ENCODE measurements at places on chromosomes 4 and X. TPM values are rescaled to one million over a fixed set of nuclear protein-coding genes. Genes with fewer than 3 reads are reported as not detected.

DNA sequence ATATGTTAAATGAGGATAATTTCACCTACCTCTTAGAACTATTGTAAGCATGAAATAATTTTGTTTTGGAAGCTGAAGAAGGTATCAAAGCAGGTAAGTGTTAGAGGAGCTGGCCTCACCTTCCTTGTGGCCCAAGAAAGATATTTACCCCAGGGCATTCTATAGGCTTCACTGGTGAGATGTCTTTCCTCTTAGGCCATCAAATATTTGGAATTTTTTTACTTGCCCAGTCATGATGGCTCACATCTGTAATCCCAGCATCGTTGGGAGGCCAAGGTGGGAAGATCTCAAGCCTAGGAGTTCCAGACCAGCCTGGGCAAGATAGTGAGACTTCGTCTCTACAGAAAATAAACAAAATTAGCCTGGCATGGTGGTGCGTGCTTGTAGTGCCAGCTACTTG, 6.1 kb upstream of the SMS start:
- no peak for DNase-seq

- DNase-seq = no peak
Observed at GRCh38 chr4:7361280-7361895, 73.3 kb downstream of the PSAPL1 start.

DNA sequence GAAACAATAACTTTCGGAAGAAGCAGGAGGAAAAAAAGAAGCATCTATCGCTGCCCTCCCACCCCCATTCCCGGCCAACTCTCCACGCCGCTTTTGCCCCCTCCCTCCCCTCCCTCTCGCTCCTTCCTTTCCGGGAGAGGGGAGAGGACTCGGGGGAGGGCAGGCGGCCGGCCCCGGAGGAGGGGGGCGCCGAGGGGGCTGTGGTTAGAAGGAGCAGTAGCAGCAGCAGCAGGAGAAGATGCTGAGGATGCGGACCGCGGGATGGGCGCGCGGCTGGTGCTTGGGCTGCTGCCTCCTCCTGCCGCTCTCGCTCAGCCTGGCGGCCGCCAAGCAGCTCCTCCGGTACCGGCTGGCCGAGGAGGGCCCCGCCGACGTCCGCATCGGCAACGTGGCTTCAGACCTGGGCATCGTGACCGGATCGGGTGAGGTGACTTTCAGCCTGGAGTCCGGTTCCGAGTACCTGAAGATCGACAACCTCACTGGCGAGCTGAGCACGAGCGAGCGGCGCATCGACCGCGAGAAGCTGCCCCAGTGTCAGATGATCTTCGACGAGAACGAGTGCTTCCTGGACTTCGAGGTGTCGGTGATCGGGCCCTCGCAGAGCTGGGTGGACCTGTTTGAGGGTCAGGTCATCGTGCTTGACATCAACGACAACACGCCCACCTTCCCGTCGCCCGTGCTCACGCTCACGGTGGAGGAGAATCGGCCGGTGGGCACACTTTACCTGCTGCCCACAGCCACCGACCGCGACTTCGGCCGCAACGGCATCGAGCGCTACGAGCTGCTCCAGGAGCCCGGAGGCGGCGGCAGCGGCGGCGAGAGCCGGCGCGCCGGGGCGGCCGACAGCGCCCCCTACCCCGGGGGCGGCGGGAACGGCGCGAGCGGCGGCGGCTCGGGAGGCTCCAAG, 1.3 kb downstream of the PCDH7 start:
- DNase-seq = no peak

The XAGE2 gene
- not detected for total RNA-seq

The RCHY1 gene
- total RNA-seq = 14.1 TPM

GRCh38 chrX:151879856-151880255, 32.8 kb upstream of the MAGEA4 start:
- no peak for DNase-seq

The HSFX2 gene
- total RNA-seq = 0.28 TPM

GRCh38 chr4:163473576-163473975, at the start of gene TKTL2:
Gene TKTL2 (minus strand): TSS chr4:163473754. CDS start chr4:163473734, 20 bp downstream.
- no peak for DNase-seq

The NHS gene
- total RNA-seq = 1.7 TPM

- DNase-seq = no peak
Observed at GRCh38 chr4:94489098-94489497, 37.4 kb downstream of the PDLIM5 start.

- DNase-seq = no peak
Observed at GRCh38 chrX:13377550-13377934, 57.7 kb upstream of the ATXN3L start.

Data from thymus (tissue), 14 donors.